ENCODE measurements at places on chromosomes 11 and 22. TPM values are rescaled to one million over a fixed set of nuclear protein-coding genes. Genes with fewer than 3 reads are reported as not detected.
A peak's percentile ranks its signal among the peaks of the same experiment; 100 is the strongest.

GRCh38 chr11:15940462-15941205 lies 415.7 kb downstream of the SOX6 start:
- DNase-seq, result no peak

The FGF19 gene
- total RNA-seq, result not detected

The SERPIND1 gene
- under 0.01 TPM for total RNA-seq

The FOSL1 gene
- 18.0 TPM for total RNA-seq

DNA sequence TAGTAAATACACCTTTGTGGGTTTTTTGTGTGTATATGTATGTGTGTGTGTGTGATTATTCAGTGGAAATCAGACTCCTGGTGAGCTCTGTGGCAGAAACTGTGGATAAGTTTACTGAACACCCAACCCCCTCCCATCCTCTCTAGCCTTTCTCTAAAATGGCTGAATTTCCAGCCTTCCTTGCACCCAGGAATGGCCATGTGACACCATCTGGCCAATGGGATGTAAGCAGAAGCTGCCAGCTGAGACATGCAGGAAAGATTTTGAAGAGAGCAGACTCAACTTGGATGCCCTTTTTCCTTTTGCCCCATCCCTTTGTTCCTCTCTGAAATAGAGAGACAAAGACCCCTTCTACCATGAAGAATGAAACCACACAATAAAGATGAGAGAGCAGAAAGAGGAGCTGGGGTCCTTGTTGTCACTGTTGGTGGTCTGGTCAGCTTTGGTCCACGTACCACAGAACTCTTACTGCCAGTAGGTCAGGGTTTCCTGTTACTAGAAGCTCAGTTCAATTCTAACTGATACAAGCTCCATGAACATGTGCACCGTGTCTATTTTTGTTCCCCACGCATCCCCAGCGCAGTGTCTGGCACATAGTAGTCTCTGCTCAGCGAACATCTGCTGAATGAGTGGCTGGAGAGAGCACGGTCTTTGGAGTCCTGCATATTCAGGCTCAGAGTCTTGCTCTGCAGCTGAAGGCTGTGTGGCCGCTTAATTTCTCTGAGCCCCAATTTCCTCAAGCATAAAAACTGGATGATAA lies 57.5 kb downstream of the SEZ6L start:
- no peak for DNase-seq

DNA sequence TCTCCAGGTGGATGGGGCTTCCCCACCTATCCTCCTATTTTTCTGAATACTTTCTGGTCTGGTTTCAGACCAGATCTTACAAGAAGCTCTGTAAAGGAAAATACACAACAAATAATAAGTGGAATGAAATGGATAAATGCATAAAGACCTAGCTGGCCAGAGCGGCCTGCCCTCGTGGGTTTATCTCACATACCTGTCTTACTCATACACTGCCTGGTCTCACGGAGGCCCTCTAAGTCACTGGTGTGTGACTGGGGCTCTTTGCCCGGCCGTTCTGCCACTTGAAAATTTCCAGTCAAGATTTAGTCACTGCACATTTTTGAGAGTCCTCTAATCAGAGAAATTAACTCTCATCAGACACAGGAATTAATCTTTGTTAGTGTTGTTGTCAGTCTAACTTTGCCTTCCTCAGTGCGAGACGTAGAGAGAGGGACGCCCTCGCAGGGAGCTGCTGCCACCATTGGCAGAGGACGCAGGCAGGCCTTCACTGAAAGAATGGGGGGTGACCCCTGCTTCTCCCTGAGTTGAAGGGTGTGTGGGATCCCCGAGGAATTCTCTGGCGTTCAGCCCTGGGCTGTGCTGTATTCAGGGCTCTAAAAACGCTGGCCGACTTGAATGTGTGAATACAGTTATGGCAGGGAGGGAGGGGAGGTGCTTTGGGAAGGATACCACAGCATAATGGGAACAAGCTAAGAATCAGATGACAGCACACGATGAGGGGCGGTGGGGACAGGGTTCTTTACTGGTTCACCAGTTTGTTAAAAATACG lies 46.3 kb upstream of the CADM1 start:
- no peak for DNase-seq

The ADM gene
- total RNA-seq, result 536 TPM

DNA sequence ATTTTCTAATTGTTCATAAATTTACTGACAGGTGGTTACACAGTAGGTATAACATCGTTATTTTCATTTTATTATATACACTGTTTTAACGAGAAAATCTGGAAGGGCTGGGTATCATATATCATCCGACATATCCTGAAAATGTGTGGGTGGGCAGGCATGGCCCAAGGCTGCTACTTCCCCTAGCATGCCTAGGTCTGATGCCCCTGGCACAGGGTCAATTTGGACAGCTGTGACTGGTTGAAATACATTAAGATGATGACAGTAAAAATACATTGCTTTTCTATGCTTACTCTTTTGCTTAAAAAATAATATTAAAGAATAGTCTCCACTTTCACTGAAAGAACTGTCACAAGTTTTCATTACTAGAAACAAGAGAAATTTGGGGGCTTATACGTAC lies 908.8 kb downstream of the OPCML start:
- no peak for DNase-seq

GRCh38 chr11:119586181-119586580 lies 142.8 kb downstream of the NECTIN1 start:
- DNase-seq, result no peak

GRCh38 chr11:115611343-115611742 lies 107.1 kb upstream of the CADM1 start:
- no peak for DNase-seq

- peak; percentile 27 for DNase-seq
Measured at GRCh38 chr22:41535244-41535643, 9.0 kb downstream of the POLR3H start.

The TRPM5 gene
- not detected for total RNA-seq

DNA sequence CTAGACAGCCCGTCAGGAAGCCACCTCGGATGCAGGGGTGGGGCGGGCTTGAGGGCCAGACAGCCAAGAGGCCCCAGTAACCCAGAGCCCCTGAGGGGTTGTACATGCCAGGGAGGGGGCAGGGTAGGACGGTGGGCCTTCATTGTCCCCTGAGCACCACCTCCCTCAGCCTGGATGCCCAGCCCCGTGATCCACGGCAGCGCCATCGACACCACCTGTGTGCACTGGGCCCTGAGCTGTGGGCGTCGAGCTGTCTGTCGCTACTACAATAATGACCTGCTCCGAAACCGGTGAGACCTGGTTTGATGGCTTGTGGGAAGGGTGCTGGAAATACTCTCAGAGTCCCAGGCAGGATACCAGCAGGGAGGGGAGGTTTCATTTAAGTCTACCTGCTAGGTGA lies 37.4 kb upstream of the TPBGL start:
- DNase-seq, result no peak

DNA sequence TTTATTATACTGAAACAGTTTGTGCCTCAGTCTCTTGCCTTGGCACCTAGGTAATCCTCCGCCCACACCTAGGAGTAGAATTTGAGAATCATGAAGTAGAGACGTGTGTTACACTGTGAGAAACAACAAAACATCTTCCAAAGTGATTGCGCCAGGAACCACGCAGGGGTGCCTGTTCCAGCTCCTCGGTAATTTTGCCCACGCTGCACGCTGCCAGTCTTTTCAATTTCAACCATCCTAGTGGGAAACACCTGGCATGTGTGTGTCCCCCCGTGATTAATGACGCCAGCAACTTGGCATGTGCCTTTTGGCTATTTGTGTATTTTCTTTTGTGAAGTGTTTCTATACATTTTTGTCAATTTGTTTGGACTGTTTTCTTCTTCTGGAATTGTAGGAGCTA lies 919.1 kb downstream of the BRD1 start:
- no peak for DNase-seq

DNA sequence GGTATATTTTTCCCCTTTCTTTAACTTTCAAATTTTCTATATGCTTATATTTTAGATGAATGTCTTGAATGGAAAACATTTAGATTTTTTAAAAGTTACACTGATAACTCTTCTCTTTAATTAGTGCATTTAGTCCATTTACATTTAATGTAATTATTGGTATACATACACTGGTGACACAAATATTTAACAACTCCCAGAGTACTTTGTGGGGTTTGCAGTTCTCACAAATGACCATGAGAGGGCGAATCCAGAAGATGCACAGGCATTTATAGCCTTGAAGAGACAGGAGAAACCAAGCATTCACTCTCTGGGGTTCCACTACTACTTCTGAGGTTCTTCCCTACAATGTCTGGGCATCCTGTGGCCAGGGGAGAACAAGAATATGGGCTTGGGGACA lies 125.1 kb downstream of the TIMP3 start:
- peak; percentile 51 for DNase-seq

- DNase-seq, result no peak
Measured at GRCh38 chr11:68036717-68037239, 2.0 kb upstream of the TCIRG1 start.

DNA sequence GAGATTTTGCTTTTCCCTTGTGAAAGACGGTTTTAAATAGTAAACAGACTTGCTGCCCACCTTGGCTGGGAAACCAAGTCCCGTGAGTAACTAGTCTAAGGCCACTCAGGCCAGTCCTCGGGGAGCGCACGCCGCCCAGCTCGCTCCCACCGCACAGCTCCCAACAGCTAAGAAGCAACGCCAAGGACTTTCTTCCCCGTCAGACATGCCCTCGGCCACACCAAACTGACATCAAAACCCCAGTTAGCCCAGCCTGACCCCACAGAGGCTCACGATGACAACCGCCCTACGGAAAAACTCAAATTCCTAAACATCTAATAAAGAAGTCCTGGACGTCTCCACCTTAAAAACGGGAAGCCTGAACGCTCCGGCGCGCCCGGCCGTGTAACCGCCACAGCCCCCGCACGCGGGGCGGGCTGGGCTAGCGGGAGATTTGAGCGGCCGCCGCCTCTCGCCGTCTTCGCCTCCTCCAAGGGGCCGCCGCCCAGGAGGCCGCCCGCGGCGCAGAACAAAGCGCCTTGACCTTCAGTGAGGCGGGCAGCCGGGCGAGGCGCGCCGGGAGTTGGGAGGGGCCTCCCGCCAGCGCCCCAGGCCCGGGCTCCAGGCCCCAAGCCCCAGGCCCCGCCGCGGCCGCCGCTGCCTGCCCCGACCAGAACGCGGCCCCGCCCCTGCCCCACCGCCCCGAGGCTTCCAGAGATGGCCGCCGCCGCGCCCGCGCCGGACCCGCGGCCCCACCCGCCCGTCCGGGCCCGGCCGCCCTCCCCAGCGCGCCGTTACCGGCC lies 486 bp downstream of the NAP1L4 start:
- peak; percentile 56 for DNase-seq

The GPR83 gene
- under 0.01 TPM for total RNA-seq

The HTR3B gene
- total RNA-seq, result not detected

- DNase-seq, result peak; percentile 54
Measured at GRCh38 chr11:65468874-65469333, 29.9 kb upstream of the MALAT1 start.

GRCh38 chr22:48488149-48488551 lies 1339.5 kb downstream of the BRD1 start:
- no peak for DNase-seq

The POU2AF2 gene
- total RNA-seq, result not detected

- peak; percentile 90 for DNase-seq
Measured at GRCh38 chr22:20523086-20523983, 15.9 kb downstream of the MED15 start.

The TEX54 gene
- not detected for total RNA-seq

The CAPN5 gene
- 14.7 TPM for total RNA-seq

The FOLH1 gene
- not detected for total RNA-seq

The MYO18B gene
- under 0.01 TPM for total RNA-seq

DNA sequence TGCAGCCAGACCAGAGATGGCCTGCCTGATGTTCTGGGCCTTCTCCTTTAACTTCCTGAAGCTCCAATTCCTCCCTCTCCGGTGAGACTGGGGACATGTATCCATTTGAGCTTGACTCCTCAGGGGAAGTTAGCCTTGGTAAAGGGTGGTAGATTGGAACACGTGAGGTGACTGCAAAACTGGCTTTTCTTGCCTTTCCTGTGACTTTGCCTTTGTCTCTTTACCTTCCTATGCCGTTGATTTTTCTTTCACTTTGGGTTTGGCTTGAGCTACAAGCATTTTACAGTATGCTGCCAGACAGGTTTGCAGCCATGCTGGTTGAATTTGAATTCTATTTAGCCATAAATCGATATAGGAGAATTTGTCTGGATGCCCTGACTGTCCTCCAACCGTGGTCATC lies 16.8 kb upstream of the GLYATL1 start:
- no peak for DNase-seq

The FAM83F gene
- not detected for total RNA-seq

GRCh38 chr11:44777209-44778194 lies 50.7 kb downstream of the TSPAN18 start:
- DNase-seq, result no peak

DNA sequence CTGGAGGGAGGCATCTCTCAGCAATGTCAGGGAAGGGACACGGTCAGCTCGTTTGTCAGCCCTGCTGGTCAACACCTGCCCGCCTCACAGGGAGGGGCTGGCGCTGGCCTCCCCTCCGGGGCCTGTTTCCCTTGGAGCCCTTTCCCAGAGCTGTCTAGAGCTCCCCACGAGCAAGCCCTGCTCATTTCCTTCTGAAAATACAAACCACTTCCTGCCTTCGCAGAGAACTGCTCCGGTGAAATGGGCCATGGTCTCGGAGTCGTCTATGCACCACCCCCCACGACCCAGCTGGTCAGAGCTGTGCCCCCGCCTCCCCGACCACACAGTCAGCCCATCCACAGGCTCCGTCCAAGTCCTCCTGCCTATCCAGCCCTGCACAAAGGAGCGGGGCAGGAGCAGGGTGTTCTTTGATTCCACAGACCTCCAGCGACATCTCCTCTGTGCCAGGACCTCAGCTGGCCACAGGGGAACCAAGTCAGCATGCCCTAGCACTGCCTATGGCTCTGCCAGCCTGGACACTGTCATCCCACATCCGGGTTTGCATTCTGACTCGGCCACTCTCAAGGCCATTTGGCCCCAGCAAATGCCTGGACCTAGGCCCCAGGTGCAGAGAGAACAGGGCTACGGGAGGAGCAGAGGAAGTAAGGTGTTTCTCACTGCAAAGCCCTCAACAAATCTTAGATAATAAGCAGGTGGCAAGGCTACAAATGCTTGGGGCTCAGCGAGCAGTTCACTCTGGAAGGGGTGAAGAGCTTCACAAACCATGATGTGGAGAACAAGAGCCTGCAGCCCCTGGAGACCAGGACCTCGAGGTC lies 82.1 kb upstream of the WNT11 start:
- no peak for DNase-seq

DNA sequence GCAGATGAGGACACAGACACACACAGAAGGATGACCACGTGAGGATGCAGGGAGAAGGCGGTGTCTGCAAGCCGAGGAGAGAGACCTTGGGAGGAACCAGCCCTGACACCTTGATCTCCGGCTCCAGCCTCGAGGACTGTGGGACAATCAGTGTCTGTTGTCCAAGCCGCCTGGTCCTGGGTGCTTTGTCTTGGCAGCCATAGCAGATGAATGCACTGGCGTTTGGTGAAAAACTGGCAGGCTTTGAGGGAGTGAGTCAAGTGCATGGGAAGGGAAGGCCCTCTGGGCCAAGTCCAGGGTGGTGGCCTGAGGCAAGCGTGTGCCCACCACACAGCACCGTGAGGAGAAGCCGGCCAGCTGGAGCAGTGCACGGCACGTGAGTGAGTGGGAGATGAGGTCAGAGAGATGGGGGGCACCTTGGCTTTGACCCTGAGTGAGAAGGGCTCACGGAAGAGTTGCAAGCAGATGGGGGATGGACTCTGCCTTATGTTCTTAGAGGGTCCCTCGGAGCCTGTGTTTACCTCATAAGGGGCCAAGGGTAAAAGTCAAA lies 12.4 kb upstream of the BRSK2 start:
- no peak for DNase-seq

The APOA1 gene
- total RNA-seq, result not detected

- no peak for DNase-seq
Measured at GRCh38 chr22:22400099-22400498, 108.4 kb downstream of the ZNF280B start.

The NEFH gene
- total RNA-seq, result 0.32 TPM

GRCh38 chr11:68753300-68753699 lies 2.0 kb upstream of the TESMIN start:
- DNase-seq, result no peak

The RFPL2 gene
- not detected for total RNA-seq

Measured in fibroblast of villous mesenchyme (primary cell).